Stimulated activated CD8-positive, alpha-beta memory T cell treated with anti-CD3 and anti-CD28 coated beads, Interleukin-2, amount 100 ng/mL, for 48 hours (primary cell): ENCODE measurements at places on chromosomes 3 and 15.

GRCh38 chr3:47225310-47225906 is 57.2 kb downstream of the KIF9 start:
- no peak for DNase-seq

DNA sequence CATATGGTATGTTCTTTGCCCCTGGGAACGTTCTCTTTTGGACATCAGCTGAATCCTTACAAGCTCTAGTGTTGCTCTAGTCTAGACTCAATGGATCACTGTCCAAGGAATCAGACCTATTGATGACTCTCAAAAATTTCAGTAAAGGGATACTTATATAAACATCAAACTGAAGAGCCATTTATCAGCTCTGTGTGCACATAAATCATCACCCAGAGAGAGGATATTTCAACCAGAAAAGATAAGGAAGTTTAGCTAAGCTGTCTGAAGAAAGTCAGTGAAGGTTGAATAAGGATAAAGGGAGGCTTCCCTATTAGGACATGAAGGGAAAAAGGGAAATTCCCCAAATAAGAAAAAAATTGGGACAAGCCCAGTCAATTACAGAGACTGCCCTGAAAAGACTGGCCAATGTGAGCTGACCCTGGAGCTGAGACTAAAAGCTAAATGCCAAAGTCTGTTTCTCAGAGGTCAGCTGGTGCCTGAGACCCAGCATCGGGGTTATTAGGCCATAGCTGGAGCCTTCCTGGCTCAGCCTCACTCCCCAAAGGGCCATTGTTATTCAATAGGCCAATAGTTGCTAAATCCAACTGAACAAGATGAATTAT is 424.1 kb upstream of the THBS1 start:
- no peak for DNase-seq

GRCh38 chr15:33902043-33902442 is 66.3 kb upstream of the CHRM5 start:
- DNase-seq: no peak

DNA sequence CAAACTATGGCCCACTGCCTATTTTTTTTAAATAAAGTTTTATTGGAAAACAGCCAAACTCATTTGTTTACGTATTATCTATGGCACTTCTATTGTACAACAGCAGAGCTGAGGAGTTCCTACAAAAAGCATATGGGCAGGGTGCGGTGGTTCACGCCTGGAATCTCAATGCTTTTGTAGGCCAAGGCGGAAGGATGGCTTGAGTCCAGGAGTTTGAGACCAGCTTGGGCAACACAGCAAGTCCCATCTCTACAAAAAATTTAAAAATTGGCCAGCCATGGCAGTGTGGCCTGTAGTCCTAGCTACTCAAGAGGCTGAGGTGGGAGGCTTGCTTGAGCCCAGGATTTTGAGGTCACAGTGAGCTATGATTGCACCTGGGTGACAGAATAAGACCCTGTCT is 142.3 kb downstream of the RORA start:
- no peak for DNase-seq

GRCh38 chr3:179651687-179652446 is 973 bp upstream of the USP13 start:
- DNase-seq: no peak

GRCh38 chr3:172808969-172809546 is 58.5 kb downstream of the ECT2 start:
- no peak for DNase-seq

DNA sequence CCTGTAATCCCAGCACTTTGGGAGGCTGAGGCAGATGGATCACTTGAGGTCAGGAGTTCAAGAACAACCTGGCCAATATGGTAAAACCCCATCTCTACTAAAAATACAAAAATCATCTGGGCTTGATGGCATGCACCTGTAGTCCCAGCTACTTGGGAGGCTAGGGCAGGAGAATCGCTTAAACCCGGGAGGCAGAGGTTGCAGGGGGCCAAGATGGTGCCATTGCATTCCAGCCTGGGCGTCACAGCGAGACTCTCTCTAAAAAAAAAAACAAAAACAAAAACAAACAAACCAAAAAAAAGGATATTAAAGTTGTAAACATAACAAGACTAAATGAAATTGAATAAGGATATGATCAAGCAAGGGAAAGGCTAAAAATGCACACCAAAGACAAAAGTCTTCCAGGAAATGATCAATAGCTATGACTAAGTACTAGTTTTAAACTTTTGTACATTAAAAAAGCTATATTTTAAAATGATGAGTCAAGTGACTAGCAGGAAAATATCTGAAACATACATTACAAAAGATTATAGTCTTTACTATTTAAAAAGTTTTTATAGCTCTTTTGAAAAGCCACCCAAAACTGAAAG is 28.6 kb downstream of the KLHL6 start:
- DNase-seq: no peak

- no peak for DNase-seq
Measured at GRCh38 chr3:107818025-107818424, 272.8 kb downstream of the CD47 start.

DNA sequence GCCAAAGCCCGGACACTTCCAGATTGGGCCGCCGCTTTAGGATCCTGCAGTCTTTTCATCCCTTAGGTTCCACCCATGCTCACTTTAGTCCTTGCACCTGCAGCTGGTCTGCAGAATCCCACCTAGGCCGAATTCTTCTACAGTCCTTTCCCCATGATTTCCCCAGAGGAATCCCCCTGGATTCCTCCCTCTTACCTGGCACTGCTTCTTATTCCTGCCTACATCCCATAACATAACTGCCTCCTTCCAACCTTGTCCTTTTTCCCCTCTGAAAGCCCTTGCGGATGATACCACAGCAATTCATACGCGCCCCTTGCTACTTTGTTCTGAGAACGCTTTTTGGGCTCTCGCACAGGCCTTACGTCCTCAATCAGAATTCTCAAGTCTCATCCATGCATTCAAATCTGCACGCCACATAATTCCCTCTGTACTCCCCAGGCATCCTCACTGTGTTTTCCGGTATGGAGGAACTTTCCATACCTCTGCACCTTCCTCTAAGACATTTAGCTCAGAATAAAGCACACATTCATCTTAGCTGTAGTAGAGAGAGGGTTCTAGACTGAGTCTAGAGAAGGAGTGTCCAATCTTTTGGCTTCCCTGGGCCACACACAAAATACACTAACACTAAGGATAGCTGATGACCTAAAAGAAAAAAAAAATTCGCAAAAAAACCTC is 619 bp downstream of the EIF2AK4 start:
- no peak for DNase-seq

DNA sequence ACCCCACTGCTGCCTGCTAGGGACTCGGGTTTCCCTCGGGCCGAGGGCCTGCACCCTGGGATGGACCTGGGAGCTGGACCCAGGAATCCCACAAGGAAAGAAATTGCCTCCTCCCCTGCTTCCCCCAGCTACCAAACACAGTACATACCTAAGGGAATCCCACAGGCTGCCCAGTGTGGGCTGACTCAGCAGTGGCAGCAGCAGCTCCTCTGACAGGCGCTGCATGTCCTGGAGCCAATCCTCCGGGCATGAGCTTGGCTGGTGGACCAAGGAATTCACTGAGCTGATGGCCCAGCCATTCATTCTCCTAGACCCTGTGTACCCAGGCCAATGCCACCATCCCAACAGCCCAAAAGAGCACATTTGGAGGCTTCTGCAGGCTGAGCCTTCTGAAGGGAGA is 9.5 kb upstream of the LTK start:
- no peak for DNase-seq

GRCh38 chr15:76976572-76977270 is 18.2 kb upstream of the PSTPIP1 start:
- DNase-seq: no peak

DNA sequence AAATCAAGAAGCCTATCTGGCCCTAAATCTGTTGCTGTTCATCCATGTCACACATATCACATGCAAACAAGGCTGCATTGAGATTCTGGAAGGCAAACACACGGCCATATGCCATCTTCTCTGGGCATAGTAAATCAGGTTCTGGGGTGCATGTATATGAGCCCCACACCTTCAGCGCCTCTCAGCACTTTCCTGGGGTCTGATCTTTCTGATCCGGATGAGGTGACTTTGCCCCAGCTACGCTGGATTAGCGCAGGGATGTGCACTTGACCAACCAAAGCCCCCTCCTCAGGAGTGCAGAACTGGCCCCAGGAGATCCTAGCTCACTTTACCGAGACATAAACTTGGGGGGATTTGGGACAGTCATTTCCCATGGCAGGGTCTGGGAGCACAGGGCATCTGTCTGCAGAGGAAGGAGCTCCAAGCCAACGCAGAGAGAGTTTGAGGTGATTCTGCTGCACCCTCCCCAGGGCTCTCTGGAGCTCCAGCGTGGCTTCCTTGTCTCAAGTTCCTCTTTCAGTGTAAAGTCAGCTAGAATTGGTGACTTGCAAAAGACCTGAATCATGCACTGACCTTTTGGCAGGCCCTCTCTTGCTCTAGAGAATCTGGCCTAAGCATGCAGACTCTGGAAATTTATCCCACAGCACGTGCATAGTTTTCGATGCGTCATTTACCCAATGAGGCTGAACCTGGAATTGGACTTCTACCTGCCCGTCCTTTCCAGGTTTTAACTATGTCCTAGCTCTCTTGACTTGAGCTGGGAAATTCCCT is 63.5 kb upstream of the KLF13 start:
- DNase-seq: no peak

DNA sequence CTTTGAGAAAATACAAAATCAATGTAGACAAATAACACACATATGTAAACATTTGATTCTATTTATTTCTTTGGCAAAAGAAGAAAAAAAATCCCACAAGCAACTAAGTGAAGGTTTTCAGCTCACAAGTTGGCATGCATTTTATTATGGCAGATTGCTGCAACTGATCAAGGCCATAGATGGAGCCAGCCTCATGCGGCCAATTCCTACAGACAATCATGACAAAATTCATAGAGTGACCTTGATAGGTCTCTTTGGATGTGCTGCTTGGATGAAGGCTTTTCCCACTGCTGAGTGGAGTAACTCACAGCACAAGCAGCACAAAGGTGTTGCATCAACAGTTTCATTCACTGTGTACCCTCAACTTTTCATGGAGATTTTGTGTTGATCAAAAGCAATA is 22.1 kb downstream of the FBN1 start:
- DNase-seq: no peak

DNA sequence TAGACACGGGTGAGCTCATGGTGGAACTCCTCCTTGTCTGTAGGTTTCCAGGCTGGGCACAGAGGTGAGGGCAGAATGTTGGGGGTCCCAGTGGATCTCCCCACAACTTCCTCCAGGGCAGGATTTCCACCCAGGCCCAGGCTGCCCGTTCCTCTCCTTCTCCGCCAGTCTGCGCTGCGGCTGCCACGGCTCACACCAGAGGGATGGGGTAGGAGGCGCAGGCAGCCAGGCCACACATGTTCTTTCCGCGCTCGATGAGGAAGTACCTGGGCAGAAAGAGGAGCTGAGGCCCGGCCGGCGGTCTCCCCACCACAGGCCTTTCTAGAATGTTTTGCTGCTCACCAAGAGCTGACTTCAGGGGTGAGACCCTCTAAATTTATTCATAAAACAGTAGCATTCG is 22.9 kb downstream of the CTSH start:
- DNase-seq: no peak
